ENCODE measurements at places on chromosomes 1 and 21. TPM values are rescaled to one million over a fixed set of nuclear protein-coding genes. Genes with fewer than 3 reads are reported as not detected.

Gene ATF6
- 23.2 TPM for total RNA-seq

Gene KCNC4
- 6.3 TPM for total RNA-seq

Gene S100A7
- total RNA-seq, result not detected

Gene HMGCL
- total RNA-seq, result 63.4 TPM

Gene TRAPPC3
- total RNA-seq, result 114 TPM

Gene VSIG8
- total RNA-seq, result not detected

Gene NOTCH2NLA
- total RNA-seq, result 80.7 TPM

Gene LCE6A
- not detected for total RNA-seq

Gene KCNA2
- total RNA-seq, result under 0.01 TPM

Gene PLD5
- total RNA-seq, result not detected

Gene TMEM269
- total RNA-seq, result not detected

Gene S100A14
- total RNA-seq, result 0.19 TPM

Gene SPRR2F
- total RNA-seq, result not detected

Gene CLDN19
- under 0.01 TPM for total RNA-seq

Gene ZBTB40
- total RNA-seq, result 9.6 TPM

Gene PATJ
- total RNA-seq, result 7.9 TPM

Gene DPYD
- total RNA-seq, result 67.1 TPM

Gene ANGPTL3
- total RNA-seq, result not detected

Gene S100A7A
- not detected for total RNA-seq

Gene CIART
- total RNA-seq, result 4.8 TPM

Gene SERINC2
- 3.6 TPM for total RNA-seq

Gene PTAFR
- under 0.01 TPM for total RNA-seq

Gene AADACL3
- not detected for total RNA-seq

Gene FCGR3B
- not detected for total RNA-seq

Gene SMPDL3B
- total RNA-seq, result 0.28 TPM

Gene TMEM200B
- 5.2 TPM for total RNA-seq

Data from regular cardiac myocyte (primary cell).